ENCODE measurements at places on chromosomes 1 and 21.
A peak's percentile ranks its signal among the peaks of the same experiment; 100 is the strongest.

GRCh38 chr21:26136671-26137070 lies 33.9 kb downstream of the APP start:
- DNase-seq: no peak

- no peak for DNase-seq
Measured at GRCh38 chr1:164709541-164710278, 150.7 kb downstream of the PBX1 start.

DNA sequence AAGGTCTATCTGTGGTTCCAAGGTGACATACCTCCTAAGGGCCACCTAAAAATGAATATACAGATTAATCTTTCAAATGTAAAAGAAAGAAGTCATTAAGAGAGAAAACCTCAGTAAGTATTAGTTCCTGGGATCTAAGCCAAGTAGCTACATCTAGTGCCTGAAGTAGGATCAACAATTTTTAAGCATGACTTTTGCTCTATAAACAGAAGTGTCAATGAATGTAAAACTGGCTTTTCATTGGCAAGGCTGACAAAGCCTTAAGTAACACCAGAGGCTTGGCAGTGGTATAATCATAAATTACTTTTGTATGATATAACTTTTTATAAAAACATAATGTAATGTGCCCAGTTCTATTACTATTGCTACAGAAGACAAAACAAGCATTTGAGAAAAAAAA lies 12.2 kb upstream of the ACADM start:
- DNase-seq: no peak

DNA sequence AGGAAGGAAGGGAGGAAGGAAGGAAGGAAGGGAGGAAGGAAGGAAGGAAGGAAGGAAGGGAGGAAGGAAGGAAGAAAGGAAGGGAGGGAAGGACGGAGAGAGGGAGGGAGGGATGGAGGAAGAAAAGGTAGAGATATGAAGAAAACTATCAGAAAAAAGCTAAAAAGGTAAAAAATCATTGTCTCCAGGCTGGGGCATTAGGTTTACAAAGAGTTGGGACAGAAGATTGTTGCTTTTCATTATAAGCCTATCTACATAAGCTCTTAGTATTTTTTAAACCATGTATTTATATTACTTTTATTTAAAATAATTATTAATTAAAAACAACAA lies 7.2 kb upstream of the PINK1 start:
- no peak for DNase-seq

- DNase-seq: no peak
Measured at GRCh38 chr1:19478322-19478721, 7.0 kb downstream of the CAPZB start.

GRCh38 chr1:62884156-62884740 lies 100.3 kb downstream of the ATG4C start:
- no peak for DNase-seq

GRCh38 chr1:53658489-53659230 lies 80.3 kb downstream of the GLIS1 start:
- DNase-seq: no peak

GRCh38 chr1:238457610-238458009 lies 566.9 kb upstream of the ZP4 start:
- no peak for DNase-seq

GRCh38 chr1:243944429-243945160 lies 94.6 kb upstream of the AKT3 start:
- DNase-seq: no peak

GRCh38 chr1:8679929-8680663 lies 137.3 kb downstream of the RERE start:
- DNase-seq: no peak

GRCh38 chr21:16535102-16535422 lies 805.3 kb downstream of the USP25 start:
- no peak for DNase-seq

DNA sequence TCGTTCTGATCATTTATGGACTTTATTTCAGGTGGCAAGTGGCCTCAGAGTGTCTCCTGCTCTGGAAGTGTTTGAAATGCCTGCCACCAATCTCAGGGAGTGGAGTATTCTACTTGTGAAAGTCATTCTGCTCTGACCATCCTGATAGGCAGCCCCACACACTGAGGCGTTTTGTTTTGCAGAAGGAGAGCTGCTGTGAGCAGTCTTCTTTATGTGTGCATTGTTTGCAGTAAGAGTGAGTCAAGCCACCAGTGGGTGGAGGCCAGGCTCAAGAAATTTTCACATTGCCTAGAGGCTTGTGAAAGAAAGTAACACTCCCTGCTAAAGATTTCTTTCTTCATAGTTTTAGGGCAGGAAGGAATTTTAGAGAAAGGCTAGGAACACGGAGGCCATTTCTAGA lies 204.4 kb downstream of the SLC35F3 start:
- DNase-seq: no peak

DNA sequence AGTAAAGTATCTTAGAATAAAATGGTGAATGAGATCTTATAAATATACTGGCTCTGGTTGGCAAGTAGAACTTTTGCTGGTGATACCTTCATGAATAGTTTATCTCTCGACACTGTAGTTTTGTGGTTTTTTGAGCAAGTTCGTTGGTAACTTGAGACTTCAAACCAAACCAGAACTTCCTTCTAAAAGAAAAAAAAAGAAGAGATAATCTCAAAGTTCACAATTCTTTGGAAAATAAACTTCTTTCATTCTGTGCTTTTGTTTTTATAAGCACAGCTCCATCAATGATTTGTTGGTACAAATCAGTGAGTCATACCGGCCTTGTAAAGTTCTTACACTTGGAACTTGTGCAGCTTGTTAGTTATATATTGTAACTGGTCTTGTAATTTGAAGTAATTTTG lies 2.3 kb downstream of the HIPK1 start:
- no peak for DNase-seq

- DNase-seq: no peak
Measured at GRCh38 chr1:67314696-67315095, 7.0 kb downstream of the IL12RB2 start.

- DNase-seq: no peak
Measured at GRCh38 chr1:48841461-48841860, 64.8 kb upstream of the BEND5 start.

DNA sequence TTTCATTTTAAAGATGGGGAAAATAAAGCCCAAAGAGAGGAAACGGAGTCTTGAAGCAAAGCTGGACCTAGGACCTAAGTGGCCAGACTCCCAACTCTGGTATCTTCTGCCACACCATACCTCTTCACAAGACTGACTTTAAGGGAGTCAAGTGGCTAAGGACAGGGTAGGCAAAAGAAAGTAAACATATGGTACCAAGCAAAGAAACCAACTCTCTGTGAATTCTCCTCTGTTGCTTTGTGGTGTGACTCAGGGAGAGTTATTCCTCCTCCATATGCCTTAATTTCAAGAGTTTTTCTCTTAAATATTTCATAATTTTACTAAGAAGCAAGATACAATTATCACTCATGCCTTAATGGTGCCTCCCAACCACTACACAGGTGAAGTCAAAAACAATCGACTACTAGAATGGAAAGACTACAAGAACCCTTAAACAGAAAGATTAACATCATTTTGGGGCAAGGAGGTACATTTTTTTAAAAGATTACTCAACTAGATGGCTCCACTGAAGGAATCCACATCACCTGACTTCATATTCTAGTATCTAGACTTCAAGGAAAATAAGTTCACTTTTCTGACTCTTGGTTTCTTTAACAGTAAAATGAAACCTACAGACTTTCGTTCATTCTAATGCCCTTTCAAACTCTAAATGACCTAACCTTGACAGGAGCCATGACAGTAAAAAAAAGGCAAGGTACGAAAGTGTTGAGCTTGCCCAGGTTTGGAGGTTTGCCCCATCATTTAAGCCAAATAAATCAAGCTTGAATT lies 44.2 kb downstream of the LUZP1 start:
- DNase-seq: no peak

DNA sequence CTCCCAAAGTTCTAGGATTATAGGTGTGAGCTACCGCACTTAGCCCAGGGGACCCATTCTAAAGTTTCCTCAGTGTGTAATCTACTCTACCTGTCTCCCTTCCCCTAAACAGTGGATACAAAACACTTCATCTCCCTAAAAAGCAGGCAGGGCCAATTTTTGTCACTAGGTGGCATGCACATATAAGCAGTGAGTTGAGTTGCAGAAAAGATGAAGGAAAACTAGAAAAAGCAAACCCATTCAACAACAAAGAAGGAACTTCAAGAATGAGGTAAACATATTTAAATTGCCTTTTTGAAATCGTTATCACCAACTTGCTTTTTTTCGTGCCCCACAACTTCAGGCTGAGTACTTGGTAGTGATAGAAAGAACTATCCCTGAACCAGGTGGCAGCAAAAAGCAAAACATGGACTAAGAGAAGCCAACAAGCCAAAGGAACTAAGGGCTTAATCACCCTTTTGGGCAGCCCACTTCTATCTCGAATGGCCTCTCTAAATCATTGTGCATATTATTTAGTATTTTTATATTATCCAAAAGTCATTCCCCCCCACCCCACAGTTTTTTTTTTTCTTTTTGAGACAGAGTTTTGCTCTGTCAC lies 19.7 kb upstream of the ALDH9A1 start:
- DNase-seq: peak; percentile 71

- DNase-seq: no peak
Measured at GRCh38 chr1:3386205-3387002, 68.1 kb upstream of the ARHGEF16 start.

GRCh38 chr1:235069577-235070563 lies 58.8 kb downstream of the TOMM20 start:
- DNase-seq: peak; percentile 94

GRCh38 chr1:194802572-194802971 lies 1616.2 kb upstream of the B3GALT2 start:
- DNase-seq: no peak

DNA sequence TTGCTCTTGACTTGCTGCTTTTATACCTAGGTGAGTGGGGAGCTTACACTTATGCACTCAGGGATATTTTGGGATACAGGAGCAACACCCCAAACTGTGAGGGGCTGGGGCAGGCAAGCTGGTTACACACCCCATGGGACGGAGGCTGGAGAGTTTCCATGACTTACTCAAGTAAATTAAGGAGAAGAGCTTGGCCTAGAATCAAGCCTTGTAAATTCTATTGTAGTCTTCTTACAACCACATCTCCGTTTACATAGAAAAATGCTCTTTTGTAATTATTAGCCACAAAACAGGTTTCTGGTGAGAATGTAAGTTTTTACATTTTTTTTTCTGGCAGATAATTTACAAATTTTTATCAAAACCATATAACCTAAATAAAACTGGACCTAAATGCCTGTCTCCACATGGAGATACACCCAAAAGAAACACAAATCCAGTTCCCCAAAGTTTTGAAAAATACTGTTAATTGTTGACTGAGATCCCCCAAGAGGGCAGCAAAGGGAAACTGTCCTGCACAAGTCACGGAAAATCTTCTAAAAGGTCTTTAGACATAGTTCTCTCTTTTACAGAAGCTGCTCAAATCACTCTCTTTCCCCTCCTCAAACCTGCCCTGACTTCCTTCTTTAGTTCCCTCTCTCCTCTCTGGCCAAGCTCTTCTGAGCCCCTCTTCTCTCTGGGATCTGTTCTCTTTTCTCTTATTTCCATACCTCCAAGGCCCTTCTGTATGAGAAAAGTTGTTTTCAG lies 134.0 kb downstream of the HIVEP3 start:
- no peak for DNase-seq

GRCh38 chr21:43921979-43922945 lies 57.2 kb downstream of the AGPAT3 start:
- no peak for DNase-seq

DNA sequence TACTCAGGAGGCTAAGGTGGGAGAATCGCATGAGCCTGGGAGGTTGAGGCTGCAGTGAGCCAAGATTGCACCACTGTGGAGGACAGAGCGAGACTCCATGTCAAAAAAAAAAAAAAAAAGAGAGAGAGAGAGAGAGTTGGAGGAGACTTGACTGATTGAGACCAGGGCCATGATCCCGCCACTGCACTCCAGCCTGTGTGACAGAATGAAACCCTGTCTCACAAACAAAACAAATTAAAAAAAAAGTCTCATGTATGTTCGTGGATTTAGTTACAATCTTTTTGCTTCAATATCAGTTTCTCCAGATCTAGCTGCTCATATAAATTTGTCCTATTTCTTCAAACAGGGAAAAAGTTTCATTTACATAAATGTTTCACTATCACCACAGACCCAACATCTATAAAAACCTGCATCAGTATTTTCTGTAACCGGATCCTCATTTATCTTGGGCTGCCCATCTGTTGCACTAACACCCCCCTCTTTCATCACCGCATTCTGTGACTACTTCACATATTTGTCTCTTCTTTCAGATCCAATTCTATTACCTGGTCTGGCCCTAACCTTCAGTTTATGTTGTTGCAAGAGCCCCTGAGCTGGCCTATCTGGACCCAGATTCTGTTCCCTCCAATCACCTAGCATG lies 127.0 kb downstream of the GREM2 start:
- DNase-seq: no peak

GRCh38 chr1:36606641-36607262 lies 124.0 kb upstream of the CSF3R start:
- DNase-seq: no peak

DNA sequence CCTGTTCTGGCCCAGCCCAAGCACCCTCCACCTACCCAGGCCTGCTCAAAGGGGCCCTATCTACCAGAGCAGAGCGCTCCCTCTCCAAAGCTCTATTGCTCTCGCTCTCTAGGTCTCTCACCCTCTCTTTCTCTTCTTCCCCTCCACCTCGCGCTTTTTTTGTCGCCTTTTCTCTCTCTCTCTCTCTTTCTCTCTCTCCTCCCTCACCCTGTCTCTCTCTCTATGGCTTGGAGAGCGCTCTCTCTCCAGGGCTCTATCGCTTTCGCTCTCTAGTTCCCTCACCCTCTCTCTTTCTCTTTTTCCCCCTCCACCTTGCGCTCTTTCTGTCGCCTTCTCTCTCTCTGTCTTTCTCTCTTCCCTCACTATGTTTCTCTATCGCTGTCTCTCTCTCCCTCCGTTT lies 3.4 kb upstream of the ZNF678 start:
- DNase-seq: no peak

DNA sequence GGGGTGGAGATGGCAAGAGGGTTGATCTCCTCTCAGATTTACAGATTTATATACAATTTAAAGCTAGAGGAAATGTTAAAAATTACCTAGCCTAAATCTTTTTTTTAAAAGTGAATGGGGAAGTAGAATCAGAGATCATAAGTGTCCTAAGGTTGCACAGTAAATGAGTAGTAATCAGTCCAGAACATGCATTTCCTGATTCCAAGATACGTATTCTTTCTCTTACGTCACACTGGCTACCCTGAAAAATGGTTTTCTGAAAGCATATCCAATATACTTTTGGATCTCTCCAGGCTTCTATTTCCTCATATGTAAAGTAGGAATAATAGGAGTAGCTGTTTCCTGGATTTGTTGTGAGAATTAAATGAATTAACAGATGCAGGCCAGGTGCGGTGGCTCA lies 11.7 kb downstream of the GADD45A start:
- DNase-seq: no peak

GRCh38 chr1:220717800-220718640 lies 27.9 kb downstream of the C1orf115 start:
- DNase-seq: no peak

DNA sequence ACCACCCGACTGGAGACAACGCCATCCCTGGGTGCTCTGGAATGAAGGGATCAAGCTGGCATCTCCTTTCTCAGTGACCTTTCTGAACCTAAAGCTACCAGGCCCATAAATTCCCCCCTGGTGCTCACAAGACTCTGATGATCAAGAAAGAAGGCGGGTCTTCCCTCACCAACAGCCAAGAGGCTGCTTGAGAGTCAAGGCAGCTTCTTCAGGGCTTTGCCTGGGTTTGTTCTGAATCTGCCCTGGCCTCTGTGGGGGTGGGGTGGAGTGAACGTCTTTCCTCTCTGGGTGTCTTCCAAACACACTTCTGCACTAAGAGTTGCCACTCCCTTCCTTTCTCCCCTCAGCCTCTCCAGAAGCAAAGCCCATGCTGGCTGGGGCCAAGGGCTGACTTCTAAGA lies 36.1 kb downstream of the CD247 start:
- no peak for DNase-seq

All from SHP77 (cell line).